ENCODE measurements at places on chromosomes 1 and 21.
A peak's percentile ranks its signal among the peaks of the same experiment; 100 is the strongest.

DNA sequence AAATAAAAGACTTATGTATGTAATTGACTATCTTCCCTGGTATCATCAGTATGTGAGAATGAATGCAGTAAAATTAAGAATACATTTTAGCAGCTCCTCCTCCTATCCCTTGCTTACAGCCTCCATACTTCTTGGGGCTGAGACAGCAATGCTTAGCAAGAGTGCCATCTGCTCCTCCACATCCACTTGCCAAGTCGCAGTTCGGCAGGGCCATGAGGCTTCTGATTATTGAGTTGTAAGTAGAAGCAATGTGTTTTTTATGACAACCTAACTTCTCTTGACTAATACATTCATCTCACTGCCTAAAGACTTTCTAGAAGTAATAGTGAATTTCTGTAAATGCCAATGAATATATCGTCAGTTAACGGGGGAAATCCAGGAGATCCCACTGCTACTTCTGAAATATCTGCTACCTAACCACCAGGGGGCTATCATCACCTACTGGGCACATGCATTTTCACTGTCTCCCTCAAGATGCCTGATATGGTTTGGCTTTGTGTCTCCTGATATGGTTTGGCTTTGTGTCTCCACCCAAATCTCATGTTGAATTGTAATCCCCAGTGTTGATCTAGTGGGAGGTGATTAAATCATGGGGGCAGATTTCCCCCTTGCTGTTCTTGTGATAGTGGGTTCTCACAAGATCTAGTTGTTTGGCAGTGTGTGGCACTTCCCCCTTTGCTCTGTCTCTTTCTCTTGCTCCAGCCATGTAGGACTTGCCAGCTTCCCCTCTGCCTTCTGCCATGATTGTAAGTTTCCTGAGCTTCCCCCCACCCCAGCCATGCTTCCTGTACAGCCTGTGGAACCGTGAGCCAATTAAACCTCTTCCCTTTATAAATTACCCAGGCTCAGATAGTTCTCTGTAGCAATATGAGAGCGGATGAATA is 59.6 kb downstream of the EXTL2 start:
- peak; percentile 18 for DNase-seq

DNA sequence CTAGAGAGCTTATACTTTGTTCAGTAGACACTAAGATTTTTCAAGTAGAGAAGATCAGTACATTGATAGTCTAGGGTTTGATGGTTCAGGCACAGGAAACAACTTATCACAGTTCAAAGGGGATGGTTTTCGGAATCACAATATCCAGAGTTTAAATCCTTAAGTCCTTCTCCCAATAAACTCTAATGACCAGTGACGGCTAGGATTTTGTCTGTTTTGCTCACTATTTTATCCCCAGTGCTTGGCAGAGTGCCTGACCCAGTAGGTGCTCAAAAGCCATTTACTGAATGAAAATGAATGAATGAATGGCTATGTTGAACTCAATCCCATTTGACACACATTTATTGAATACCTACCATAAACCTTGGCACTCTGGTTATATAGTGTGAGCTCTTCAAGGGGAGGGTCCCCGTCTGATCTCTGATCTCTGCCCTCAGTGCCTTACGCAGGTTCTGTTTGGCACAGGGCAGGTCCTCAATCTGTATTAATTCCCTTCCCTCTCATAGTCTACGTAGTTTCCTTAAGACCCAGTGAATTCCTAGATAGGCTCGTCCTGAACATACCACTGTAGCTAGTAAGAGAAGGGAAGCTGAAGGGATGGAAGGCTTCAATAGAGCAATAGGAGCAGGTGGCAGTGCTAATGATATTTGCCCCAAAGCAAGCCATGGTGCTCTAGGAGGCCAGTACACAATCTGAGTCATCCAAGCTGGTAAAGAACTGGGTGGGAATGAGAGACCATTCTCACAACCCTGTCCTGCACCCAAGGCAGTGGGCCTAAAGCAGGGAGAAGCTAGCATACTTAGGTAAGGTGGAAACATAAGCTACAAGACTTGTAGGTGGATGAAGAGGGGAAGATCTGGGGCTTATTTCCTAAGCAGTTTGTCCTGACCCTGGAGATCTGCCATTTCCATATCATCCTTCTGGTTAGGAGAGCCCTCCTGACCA is 53.4 kb downstream of the DMAP1 start:
- DNase-seq = peak; percentile 75

- DNase-seq = no peak
These were observed 1.4 kb upstream of the OR14A16 start for GRCh38 chr1:247825362-247825761.

DNA sequence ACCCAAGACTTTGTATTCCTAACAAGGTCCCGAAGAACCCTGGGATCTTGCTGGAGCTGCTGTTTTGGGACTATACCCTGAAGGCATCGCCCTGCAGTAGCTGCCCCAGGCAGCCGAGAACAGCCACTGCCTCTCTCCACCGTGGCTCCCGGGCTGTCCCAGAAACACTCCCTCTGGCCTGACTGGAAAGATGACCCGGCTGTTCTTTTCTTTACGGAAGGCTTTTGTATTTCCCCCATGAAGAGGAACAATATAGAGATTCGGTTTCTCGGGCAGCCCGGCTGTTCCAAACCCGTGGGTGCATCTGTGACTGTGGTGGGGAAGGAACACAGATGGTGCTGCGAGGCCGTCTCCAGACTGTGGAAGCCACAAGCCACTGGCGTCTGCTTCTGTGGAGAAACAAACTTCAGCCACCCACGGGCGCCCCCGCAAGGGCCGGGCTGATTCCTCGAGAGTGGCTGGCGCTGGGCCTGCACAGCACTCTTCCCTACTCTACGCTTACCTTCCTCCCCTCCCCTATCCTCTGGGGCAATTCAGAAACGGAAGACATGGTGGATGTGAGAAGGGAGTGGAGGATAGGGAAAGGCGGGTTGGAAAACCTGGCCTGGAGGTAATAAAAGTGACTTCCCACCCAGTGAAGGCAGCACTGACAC is 33.7 kb upstream of the VASH2 start:
- DNase-seq = peak; percentile 96

DNA sequence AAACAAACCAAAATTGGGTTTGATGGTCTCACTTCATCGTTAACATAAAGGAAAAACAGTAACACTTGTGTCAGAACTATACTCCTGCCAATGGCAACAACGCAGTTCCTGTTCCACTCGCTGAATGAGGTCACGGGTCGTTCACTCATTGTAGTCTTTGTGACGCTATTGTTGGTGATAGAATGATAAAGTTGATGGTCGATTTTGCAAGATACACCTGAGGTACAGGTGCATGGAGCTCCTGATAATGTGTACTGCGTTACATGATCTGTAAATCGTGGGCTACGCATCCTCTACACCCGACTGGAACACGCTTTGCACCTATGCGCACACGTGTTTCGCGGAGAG is 391 bp upstream of the CENPS start:
- no peak for DNase-seq

GRCh38 chr1:204821476-204821875 is 49.2 kb upstream of the NFASC start:
- DNase-seq = no peak

DNA sequence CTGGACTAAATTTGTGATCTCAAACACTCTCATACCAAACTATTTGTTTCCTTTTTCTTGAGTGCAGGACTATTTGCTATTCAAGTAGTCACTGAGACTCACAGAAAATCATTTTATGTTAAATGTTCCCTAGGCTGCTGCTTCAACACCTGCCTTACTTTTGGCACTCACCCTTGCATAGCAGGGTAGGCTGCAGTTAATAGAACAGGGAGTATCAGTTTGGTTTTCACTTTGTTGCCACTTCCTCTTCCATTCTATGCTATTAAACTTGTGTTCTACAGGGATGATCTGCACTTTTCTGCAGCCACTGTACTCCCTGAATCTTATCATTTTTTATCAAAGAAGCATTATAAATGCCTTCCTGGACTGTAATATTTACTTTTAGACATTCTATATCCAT is 148.7 kb upstream of the PRMT6 start:
- no peak for DNase-seq

DNA sequence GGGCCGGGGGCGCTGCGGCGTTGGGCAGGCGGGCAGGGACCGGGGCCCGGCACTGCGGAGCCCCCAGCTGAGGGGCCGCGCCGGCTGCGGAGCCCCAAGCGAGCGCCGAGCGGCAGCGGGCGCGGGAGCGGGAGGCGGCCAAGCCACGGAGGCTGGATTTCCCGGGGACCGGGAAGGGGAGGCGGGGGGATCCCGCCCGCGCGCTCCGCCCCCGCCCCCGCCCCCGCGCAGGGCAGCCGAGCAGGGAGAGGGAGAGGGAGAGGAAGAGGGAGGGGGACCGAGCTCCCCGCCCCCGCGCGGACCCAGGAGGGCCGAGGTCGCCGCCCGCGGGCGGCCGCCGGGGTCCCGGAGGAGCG is at the start of gene DLGAP3:
TSS of gene DLGAP3 (minus strand) at position 154 of the 356 bp plus-strand sequence. CDS start 24,267 bp downstream, outside the sequence.
- peak; percentile 78 for DNase-seq

DNA sequence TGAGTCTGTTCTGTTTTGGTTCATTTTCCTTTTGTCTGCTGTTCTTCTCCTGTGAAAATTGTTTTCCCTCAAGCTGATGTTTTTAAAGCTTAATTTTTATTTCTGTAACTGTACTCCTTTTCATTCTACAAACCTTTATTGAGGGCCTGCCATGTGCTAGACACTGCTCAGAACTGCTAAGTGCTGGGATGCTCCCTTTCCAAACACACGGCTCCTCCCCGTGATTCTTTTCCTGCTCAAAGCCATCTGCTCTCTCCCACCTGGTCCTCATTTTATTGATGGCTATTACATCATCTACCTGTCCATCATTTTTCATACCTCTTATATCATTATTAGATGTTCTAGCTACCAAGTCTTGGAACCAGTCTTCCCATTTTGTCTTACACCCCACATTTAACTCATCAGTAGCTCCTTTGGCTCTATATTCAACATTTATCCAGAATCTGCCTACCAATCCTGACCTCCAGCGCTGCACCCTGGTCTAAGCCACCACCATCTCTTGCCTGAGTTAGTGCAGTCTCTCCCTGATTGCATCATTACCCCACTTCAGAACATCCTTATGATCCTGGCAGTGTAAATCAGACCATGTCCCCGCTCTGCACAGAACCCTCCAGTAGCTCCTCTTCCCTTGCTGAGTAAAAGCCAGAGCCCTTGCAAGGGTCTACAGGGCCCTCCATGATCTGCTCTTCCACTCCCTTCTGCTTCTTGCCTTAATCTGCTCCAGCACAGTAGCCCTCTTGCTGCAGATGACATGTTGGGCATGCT is 118.1 kb downstream of the CACNA1E start:
- peak; percentile 66 for DNase-seq

DNA sequence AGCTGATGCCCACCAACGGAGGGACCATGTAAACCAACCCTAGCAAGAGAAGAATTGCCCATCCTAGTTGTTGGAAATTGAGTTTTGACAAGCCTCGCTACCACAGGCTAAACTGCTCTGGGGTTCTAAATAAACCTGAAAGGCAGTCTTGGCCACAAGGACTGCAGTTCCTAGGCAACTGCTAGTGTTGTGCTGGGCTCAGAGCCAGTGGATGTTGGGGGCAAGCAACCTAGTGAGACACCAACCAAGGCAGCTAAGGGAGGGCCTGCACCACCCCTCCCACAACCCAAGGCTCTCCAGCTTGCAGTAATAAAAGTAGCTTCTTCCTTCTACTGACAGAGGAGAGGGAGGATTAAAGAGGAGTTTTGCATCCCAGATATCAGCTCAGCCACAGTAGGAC is 102.4 kb upstream of the PKN2 start:
- DNase-seq = no peak

DNA sequence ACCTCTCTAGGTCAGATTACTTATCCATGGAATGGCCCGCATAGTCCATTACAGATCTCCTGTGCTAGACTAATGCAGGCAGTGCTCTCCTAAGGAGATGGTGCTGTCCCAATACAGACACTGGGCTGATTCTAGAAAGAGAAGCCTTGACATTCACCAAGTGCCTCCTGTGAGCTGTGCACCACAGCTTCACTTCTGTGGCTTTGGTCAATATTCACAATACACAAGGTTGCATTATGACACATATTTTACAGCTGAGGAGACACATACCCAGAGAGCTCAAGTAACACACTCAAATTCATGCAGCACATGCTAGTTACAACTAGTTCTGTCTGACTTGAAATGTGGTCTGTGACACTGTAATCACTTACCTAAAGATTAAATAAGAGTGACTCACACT is 59.4 kb upstream of the LRRC8B start:
- DNase-seq = no peak

GRCh38 chr21:38140207-38140903 is 116.4 kb upstream of the KCNJ15 start:
- peak; percentile 95 for DNase-seq

DNA sequence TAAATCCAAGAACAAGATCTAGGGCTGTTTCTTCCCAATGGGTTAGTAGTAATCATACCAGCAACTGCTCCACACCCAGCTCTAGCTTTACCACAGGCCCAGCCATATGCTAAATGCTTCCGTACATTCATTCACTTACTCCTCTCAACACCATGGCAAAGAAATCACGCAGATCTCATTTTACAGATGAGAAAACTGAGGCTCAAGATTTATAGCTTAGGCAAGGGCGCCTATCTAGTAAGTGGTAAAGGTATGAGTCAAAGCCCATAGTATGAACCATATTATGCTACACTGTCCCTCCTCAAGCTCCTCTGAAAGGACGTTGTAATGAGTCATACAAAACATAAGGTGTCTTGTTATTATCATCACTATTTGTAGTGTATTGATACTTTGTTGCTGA is 82.2 kb downstream of the NIBAN1 start:
- DNase-seq = no peak

DNA sequence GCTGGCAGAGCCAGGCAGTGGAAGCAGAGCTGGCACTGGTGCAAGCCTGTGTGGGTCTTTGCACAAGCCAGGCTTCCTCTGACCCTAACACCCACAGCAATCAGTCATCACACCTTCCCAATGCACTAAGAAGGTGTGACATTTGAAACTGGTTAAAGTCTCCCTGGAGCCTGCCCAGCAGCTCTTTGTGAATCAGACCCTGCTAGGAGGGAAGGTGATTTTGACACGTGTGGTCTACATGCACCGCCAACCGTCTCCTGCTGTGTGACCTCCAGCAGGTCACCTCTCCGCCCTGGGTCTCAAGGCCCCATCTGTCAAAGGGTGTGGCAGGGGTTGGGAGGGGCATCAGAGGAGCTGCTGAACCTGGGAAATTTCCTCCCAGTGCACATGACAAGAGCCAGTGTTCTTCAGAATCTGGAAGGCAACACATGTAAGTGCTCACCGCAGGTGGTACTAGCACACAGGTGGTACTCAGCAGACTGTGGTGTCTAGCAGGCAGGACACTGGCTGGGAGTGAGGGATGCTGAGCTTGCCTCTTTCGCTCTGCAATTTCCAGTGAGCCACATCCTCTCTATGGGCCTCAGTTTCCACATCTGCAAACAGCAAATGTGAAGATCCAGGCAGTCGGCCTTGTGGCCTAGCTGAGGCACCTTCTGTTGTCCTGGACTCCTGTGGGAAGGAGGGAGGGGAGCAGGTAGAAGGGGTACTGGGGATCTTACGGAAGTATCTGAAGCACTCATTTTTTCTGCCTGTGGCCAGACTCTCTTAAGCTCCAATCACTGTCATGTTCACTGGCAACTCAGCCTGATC is 123.2 kb downstream of the DMRTB1 start:
- DNase-seq = peak; percentile 94

DNA sequence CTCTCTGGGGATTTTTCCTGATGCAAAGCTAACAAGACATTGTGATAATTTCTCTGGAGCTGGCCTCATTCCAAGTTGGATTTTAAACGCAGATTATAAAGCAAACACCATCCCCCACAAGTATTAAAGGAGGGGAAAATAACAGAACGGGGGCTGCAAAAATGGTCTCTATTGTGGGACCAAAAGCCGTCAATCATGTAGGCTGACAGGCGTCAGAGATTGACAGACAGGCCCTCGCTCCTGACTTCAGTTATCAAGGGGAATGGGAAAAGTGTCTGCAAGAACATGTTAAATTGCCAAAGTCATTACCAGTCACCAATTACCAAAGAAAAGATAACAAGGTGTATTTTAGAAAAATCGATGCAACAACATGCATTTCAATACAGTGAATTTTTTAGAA is 307.4 kb upstream of the POU3F1 start:
- no peak for DNase-seq

- DNase-seq = peak; percentile 3
These were observed 39.8 kb upstream of the LRP8 start for GRCh38 chr1:53367503-53368313.
